ENCODE measurements at places on chromosomes 6 and 20. TPM values are rescaled to one million over a fixed set of nuclear protein-coding genes. Genes with fewer than 3 reads are reported as not detected.

OR2H1 gene
- total RNA-seq = not detected

WFDC5 gene
- total RNA-seq = not detected

OPRL1 gene
- 0.29 TPM for total RNA-seq

DEFB132 gene
- total RNA-seq = not detected

TMEM244 gene
- total RNA-seq = 2.5 TPM

ZC2HC1B gene
- not detected for total RNA-seq

SALL4 gene
- 2.3 TPM for total RNA-seq

CLVS2 gene
- not detected for total RNA-seq

TRIM31 gene
- not detected for total RNA-seq

HTR1B gene
- 0.68 TPM for total RNA-seq

HFE gene
- total RNA-seq = 11.6 TPM

OGFR gene
- 47.6 TPM for total RNA-seq

UBD gene
- not detected for total RNA-seq

FAM209B gene
- not detected for total RNA-seq

HEY2 gene
- 0.36 TPM for total RNA-seq

TMC2 gene
- not detected for total RNA-seq

TBX18 gene
- 9.1 TPM for total RNA-seq

SLA2 gene
- not detected for total RNA-seq

HELZ2 gene
- 23.4 TPM for total RNA-seq

CRISP2 gene
- not detected for total RNA-seq
